ENCODE measurements at places on chromosomes 1 and 21. TPM values are rescaled to one million over a fixed set of nuclear protein-coding genes. Genes with fewer than 3 reads are reported as not detected.

The KRTAP11-1 gene
- total RNA-seq = not detected

The MPL gene
- not detected for total RNA-seq

The GJB3 gene
- total RNA-seq = 67.1 TPM

- H3K4me3 ChIP-seq = no peak overlapping the region
- H3K36me3 ChIP-seq = no peaks in the 10 kb centered on the region
- no peaks in the 10 kb centered on the region for H3K27me3 ChIP-seq
- no peak overlapping the region for H3K27ac ChIP-seq
- H3K4me1 ChIP-seq = no peaks in the 10 kb centered on the region
- peak; percentile 10 for DNase-seq
These were observed 281.1 kb downstream of the DNM3 start for GRCh38 chr1:172122381-172122780.

DNA sequence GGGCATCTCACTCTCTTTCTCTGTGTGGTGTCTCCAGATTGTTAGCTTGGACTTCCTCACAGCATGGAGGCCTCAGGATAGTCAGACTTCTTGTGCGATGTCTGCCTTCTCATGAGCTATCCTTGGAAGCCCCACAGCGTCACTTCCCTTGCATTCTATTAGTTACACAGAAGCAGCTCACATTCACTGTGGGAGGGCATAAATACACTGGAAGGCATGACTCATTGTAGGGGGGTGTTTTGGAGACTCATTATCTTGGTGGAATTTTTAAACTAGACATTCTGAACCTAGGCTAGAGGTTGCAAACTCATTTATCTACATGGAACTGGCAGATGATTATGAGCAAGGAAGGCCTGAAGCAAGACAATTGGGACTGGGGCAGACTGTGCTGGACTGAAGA lies 21.4 kb upstream of the FASLG start:
- no peaks in the 10 kb centered on the region for H3K27me3 ChIP-seq
- peaks cover 29% of the 10 kb centered on the region for H3K4me1 ChIP-seq
- no peak overlapping the region for H3K27ac ChIP-seq
- H3K36me3 ChIP-seq = no peaks in the 10 kb centered on the region

DNA sequence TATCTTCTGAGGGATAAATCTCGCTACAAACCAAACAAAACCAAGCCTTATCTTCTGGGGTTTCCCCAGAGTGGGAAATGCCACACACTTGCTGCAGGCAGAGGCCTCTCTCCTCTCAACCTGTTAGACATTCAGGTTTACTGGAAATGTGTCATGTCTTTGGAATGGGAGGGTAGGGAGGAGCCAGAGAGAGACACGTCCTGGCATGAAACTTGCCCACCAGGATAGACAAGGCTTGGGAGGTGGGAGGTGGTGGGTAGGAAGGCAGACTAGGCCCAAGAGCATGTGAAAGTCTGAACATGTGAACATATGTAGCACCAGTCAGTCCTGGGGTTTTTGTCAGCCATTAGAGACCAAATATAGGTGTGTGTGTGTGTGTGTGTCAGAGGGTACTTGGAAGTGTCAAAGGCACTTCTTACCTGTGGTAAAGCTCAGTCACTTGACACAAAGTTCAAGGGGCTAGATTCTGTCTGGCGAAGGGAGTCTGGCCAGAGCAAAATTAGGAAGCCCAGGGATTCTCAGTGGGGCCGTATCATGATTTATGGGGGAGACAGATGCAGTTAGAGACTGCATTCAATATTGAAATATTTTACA lies 32.4 kb upstream of the PIGC start:
- no peaks in the 10 kb centered on the region for H3K27me3 ChIP-seq
- peak; percentile 76 for DNase-seq
- H3K4me1 ChIP-seq = peaks cover 28% of the 10 kb centered on the region
- peak overlapping the region; percentile 84 for H3K27ac ChIP-seq
- no peaks in the 10 kb centered on the region for H3K36me3 ChIP-seq

DNA sequence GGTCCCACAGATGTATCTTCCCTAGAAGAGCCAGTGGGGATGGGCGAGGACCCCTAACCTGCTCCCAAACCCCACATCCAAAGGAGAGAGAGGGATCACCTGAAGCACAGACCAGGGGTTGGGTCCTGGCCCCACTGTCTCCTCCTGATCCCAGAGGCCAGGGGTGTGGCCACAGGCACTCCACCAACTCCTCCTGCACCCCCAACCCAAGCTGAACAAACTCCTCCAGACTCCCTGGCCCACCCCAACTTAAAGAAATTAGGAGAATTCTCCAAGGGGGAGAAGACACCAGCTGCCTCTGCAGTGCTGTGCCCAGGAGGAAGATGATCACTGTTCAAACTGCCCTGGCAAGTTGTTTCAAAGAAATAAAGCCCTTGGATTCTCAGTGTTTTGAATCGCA lies 4.5 kb upstream of the PRAMEF12 start:
- H3K36me3 ChIP-seq = no peaks in the 10 kb centered on the region
- no peaks in the 10 kb centered on the region for H3K4me1 ChIP-seq
- no peak overlapping the region for H3K27ac ChIP-seq
- no peak overlapping the region for H3K4me3 ChIP-seq

- no peaks in the 10 kb centered on the region for H3K36me3 ChIP-seq
- DNase-seq = no peak
- no peak overlapping the region for H3K4me3 ChIP-seq
- no peaks in the 10 kb centered on the region for H3K27me3 ChIP-seq
- no peaks in the 10 kb centered on the region for H3K4me1 ChIP-seq
These were observed 31.4 kb downstream of the KCNC4 start for GRCh38 chr1:110241516-110241915.

GRCh38 chr1:114559356-114559755 lies 22.1 kb downstream of the BCAS2 start:
- H3K4me1 ChIP-seq = no peaks in the 10 kb centered on the region
- H3K27ac ChIP-seq = no peak overlapping the region
- no peaks in the 10 kb centered on the region for H3K36me3 ChIP-seq
- H3K4me3 ChIP-seq = no peak overlapping the region

GRCh38 chr1:54028306-54029251 lies 10.6 kb upstream of the LDLRAD1 start:
- no peaks in the 10 kb centered on the region for H3K27me3 ChIP-seq
- no peak overlapping the region for H3K27ac ChIP-seq
- DNase-seq = no peak
- no peak overlapping the region for H3K4me3 ChIP-seq
- H3K4me1 ChIP-seq = no peaks in the 10 kb centered on the region
- H3K36me3 ChIP-seq = peaks cover 45% of the 10 kb centered on the region

DNA sequence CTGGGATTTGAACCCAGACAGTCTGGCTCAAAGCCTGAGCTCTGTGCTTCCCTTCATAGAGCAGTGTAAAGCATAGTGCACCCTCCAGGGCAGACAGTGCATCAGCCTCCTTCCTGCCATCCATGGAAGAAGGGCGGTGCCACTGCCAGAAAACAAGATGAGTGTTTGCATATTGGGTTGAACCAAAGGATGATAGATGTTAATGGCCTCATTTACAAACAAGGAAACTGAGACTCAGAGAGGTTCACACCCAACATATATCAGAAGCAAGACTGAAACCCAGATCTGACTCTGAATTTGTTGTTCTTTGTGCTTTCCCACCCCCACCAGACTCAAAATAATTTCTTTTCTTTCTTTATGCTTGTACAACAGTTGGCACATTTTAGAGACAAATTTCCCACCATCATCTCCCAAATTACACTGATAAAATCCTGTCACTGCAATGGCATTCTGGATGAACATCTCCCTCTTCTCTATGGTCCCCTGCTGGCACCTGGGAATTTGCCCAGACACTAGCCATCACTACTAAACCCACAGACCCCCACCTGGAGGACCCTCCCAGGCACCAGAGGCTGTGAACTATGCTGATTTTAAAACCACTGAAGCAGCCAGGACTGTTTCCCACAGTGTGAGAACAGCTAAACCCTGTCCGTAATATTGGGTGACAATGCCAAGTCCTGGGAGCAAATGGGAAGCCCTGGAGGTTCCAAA lies 45.4 kb upstream of the MPZL1 start:
- no peak overlapping the region for H3K4me3 ChIP-seq
- no peak overlapping the region for H3K27ac ChIP-seq
- peaks cover 6% of the 10 kb centered on the region for H3K36me3 ChIP-seq
- DNase-seq = no peak

DNA sequence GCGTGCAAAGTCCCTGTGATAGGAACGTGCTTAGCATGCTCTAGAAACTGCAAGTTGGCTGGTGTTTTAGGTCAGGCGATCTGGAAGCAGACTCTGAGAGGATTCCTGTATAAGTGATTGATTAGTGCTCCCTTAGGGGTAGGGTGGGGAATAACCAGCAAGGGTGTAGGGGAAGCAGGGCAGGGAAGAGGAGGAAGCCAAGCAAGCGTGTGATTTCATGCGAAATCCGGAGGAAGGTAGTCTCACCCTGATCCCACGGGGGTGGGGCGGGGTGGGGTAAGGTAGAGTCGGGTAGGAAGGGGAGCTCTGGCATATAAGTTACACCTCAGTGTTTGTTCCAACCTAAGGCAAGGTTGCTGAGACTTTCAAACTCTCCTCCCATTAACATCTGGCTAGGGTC lies 24.9 kb upstream of the CTPS1 start:
- H3K27me3 ChIP-seq = no peaks in the 10 kb centered on the region
- no peak overlapping the region for H3K27ac ChIP-seq
- no peaks in the 10 kb centered on the region for H3K36me3 ChIP-seq
- no peak overlapping the region for H3K4me3 ChIP-seq
- no peak for DNase-seq

DNA sequence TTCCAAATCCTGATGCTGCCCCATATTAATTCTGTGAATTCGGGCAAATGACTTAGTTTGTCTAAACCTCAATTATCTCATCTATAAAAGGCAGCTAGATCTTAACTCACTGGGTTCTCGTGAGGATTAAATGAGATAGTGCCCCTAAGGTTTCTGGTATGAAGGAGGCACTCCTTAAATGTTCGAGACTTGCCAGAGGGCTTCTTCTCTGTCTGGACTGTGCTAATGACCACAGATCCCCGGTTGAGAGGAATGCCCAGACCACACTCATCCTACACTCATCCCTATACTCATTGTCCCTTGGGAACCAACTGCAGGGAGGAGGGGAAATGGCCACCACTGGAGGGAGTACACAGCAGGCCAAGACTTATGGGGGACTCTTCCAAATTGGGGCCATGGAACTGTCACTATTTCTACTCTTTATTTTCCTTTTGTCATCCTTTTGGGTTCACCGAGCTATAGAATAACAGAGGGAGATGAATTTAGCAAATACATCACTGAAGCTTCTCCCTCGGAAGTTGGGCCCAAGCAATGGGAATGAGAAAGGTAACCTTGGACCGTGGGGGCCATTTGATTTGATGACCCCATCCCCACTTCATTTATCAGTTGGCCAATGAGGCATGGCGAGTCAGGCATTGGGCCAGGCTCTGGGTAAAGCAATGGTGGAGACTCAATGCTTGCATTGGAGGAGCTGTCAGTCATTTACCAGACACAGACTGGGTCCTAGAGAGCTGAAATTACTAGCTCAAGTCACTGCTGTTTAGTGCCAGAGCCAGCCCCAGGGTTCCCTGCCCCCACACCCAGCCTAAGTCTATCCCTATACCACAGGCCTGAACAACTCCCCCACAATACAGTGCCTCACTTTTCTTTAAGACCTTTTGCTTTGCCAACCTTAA lies 5.1 kb downstream of the ATF3 start:
- peaks cover 53% of the 10 kb centered on the region for H3K36me3 ChIP-seq
- peaks cover 19% of the 10 kb centered on the region for H3K4me1 ChIP-seq
- no peak overlapping the region for H3K27ac ChIP-seq
- no peak overlapping the region for H3K4me3 ChIP-seq

DNA sequence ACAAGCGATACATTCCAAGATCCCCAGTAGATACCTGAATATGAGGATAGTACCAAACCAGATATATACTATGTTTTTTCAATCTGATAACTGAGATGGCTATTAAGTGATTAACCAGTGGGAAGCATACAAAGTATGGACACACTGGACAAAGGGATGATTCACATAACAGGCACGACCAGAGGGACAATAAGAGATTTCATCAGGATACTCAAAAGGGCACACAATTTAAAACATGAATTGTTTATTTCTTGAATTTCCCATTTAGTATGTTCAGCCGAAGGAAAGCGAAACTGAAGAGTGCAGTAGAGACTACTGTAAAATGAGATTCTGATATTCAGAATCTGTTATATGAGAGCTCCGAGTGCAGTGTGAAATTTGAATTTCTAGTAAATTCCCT lies 10.6 kb downstream of the ZZZ3 start:
- H3K4me1 ChIP-seq = peaks cover 19% of the 10 kb centered on the region
- no peak overlapping the region for H3K4me3 ChIP-seq
- H3K36me3 ChIP-seq = peaks cover 15% of the 10 kb centered on the region
- no peaks in the 10 kb centered on the region for H3K27me3 ChIP-seq
- peak; percentile 8 for DNase-seq

- H3K27ac ChIP-seq = no peak overlapping the region
- no peak overlapping the region for H3K4me3 ChIP-seq
- peaks cover 29% of the 10 kb centered on the region for H3K27me3 ChIP-seq
- no peaks in the 10 kb centered on the region for H3K36me3 ChIP-seq
- no peak for DNase-seq
These were observed 123.7 kb downstream of the MATN1 start for GRCh38 chr1:30599721-30600120.
